Stimulated activated CD4-positive, alpha-beta T cell treated with anti-CD3 and anti-CD28 coated beads, Interleukin-12 subunit alpha, Interleukin-12 subunit beta, amount 100 ng/mL, for 4 hours (primary cell): ENCODE measurements at places on chromosomes 1 and 21.

GRCh38 chr1:216702170-216702569 is 21.1 kb downstream of the ESRRG start:
- no peak for DNase-seq

DNA sequence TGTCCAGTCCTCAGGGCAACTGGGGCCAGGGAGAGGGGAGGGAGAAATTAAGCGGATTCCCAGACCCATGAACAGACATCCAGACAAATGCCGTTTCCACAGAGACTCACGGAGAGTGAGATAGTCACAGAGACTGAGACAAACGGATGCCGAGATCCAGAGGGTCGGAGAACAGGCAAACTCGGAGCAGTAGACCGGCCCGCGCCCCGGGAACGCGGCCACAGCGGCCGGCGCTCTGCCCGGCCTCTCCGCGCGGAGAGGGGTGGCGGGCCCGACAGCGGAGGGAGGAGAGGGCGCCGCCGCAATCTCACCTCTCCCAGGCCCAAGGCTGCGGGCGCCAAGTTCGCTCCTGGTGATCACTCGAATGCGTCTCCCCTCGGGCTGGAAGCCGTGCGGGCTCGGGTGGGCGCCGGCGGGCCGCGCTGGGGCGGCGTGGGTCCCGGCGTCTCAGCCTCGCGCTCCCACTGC is 831 bp upstream of the FOXD2 start:
- peak; percentile 26 for DNase-seq

GRCh38 chr1:197526736-197527371 is 248.4 kb downstream of the DENND1B start:
- no peak for DNase-seq

DNA sequence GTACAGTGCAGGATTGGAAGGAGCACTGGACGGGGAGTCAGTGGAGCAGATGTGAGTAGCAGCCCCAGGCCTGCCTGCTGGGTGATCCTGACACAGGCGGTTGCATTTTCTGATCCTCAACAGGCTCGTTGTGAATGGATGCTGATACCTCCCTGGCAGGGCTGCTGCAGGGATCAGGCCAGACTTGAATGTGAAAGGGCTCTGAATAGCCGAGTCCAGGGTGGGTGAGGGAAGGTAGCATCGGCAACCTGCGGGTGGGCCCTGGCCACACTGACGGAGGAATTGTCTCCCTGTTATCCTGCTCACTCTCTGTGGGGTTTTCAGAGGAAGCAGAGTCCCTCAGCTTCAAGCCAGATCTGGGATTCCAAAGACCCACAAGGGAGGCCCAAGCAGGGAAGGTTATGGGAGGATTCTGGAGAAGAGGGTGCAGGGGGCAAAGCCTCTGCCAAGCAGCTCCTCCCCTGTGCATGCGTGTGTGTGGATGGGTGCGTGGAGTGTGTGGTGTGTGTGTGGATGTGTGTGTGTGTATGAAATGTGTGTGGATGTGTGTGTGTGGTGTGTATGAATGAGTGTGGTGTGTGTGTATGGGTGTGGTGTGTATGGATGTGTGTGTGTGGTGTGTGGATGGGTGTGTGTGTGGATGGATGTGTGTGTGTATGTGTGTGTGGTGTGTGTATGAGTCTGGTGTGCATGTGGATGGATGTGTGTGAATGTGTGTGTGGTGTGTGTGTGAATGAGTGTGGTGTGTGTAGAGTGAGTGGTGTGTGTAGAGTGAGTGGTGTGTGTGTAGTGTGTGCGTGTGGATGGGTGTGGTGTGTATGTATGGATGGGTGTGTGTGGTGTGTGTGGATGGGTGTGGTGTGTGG is 100.3 kb downstream of the UBIAD1 start:
- no peak for DNase-seq

DNA sequence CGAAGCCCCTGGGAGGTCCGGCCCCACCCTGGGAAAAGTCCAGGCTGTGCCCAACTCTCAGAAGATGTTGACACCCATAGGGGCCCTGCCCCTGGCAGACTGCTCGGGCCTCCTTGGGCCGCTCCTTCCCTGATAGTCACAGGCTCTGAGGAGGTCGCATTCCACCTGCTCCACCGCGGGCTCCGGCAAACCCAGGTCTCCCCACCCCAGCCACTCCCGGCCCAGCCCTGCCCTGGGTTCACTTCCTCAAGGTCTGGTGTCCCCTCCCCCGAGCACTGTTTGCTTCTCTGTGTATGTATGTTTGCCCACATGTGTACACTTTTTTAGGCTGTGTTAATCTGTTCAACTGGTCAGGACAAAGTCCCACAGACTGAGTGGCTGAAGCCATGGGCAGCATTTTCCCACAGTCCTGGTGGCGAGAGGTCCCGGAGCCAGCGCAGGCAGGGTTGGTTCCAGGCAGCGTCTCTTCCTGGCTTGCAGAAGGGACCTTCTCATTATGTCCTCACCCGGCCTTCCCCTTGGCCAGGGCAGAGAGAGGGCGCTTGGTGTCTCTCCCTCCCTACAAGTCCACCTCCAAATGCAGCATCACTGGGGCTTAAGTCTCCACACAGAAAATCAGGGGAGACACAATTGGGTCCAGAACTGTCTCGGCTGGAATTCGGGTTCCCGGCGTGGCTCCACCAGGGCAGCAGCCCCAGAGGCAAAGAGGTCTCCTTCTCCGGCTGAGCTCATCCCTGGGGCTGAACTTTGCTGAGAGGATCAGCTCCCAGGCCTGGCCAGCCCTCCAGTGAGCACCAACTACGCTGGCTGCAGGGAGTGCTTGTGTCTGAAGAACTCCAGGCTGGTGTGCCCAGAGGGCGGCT is 10.5 kb upstream of the PRXL2B start:
- no peak for DNase-seq

DNA sequence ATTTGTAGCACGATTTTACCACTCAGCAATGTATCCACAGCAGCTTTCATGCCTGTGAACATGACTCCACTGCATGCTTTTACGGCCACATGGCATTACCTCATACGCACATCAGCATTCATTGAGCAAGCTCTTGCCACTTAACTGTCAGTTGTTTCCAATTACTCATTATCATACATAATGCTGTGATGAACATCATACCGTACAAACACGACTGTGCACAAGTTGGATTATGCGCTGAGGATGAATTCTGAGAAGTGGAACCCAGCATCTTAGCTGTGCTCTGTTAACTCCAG is 9.6 kb downstream of the UMODL1 start:
- no peak for DNase-seq

DNA sequence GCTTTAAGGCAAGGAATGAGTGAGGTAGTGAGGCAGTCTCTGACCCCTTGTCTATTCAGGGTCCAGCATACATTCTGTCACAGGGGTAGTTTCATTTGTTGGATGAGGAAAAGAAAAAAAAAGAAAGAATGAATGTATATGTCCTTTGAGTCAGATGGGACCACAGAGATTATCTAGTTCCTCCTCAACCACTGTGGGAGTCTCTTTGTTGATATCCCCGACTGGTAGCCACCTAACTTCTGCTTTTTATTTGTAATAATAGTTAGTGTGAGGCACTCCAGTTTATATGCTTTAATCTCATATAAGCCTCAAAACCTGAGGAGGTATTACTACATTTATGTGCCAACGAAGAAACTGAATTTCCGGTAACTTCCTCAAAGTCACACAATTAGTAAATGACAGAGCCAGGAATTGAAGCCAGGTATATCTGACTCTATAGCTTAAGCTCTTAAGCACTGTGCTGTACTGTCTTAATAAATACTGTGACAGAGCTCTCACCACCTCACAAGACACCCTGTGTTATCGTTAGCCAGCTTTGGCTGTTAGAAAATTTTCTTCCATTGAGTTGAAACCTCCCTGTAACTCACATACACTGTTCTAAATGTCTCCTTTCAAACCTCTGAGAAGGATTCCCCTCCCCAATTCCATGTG is 82.2 kb downstream of the MDM4 start:
- DNase-seq: no peak

GRCh38 chr1:3707298-3707938 is 44.8 kb upstream of the CCDC27 start:
- no peak for DNase-seq
